GM23248 (cell line): ENCODE measurements at places on chromosomes 7 and 10. TPM values are rescaled to one million over a fixed set of nuclear protein-coding genes. Genes with fewer than 3 reads are reported as not detected.

IQUB gene
- polyA plus RNA-seq, result 0.10 TPM in 1 of 2 replicates, not detected in the other

CYP3A7 gene
- not detected in 2 replicates for polyA plus RNA-seq

PLCE1 gene
- polyA plus RNA-seq, result 3.7 TPM in 2 replicates

KCNIP2 gene
- polyA plus RNA-seq, result 0.15 and 0.24 TPM in 2 replicates

TRIM50 gene
- not detected in 2 replicates for polyA plus RNA-seq

NXPH1 gene
- polyA plus RNA-seq, result not detected in 2 replicates

DNA sequence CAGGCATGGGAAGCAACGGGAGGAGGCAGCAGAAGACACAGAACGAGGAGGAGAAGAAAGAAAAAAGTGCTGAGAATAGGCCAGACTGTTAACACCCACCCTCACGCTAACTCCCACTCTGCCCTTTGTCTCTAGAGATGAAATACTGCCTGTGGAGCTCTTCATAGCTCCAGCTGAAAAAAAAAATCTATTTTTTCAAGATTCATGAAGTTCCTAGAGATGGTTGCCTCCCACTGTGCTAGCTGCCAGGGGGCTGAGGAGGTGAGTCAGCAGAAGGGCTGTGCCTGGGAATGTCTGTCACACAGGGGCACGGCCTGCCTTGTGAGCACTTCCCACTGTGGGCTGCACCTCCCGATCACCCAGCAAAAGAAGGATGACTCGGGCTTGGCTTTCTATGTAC lies 144.5 kb downstream of the RNF216 start:
- DNase-seq, result peak; percentile 97

DNA sequence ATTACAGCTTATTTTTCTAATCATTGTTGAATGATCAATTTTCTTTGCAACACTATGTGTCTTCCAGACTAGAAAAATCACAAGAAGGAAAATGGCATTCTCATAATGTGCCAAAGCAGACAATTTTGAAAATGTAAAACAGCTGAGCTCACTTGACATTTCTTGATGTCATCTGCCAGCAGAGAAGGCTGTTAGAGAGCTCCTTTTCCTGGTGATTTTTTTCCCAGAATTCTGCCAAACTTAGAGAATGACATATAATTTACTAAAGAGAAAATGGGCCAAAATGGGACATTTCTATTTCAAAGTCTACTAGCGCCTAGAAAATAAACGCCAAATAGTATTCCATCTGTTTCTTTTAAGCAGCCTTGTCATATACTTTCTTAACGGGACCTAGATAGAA lies 88.9 kb upstream of the CSTF2T start:
- DNase-seq, result no peak

- DNase-seq, result no peak
Measured at GRCh38 chr7:3070908-3071307, 27.2 kb upstream of the CARD11 start.

DNA sequence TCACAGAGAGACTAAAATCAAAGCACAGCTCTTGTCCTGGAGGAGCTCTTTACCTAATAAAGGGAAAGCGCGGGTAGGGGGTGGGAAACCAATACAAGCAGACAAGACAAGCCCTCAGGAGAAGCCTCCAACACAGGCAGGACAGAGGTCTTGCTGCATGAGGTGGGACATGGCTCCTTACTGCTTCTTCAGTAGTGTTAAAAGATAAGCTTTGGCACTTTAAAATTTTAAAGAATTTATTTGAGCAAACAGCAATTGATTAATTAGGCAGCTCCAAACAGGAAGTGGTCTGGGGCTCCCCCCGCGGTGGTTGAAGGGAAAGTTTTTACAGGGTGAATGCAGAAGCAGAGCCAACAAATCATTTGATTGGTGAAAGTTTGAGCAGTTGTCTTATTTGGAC lies 50.3 kb upstream of the MACC1 start:
- DNase-seq, result no peak

GRCh38 chr10:103657061-103657591 lies 163.6 kb downstream of the NEURL1 start:
- no peak for DNase-seq

DNA sequence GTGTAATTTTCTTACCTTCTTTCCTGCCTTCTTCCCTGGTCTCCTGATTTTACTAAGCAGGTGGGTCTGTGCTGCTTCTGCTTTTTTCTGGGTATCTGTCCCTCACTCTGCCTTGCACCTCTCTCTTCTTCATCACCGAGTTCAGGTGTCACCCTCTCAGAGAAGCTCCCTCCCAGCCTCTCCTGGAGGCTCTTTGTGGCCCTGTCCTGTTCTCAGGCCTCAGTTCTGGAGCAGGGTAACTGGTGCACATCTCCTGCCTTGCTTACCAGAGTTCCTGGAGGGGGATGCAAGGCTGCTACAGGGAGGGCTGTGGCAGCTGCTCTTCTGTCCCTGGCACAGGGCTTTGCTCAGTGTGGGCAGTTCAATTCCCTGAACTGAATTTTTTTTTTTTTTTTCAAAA lies 66.1 kb downstream of the RBM33 start:
- no peak for DNase-seq

DNA sequence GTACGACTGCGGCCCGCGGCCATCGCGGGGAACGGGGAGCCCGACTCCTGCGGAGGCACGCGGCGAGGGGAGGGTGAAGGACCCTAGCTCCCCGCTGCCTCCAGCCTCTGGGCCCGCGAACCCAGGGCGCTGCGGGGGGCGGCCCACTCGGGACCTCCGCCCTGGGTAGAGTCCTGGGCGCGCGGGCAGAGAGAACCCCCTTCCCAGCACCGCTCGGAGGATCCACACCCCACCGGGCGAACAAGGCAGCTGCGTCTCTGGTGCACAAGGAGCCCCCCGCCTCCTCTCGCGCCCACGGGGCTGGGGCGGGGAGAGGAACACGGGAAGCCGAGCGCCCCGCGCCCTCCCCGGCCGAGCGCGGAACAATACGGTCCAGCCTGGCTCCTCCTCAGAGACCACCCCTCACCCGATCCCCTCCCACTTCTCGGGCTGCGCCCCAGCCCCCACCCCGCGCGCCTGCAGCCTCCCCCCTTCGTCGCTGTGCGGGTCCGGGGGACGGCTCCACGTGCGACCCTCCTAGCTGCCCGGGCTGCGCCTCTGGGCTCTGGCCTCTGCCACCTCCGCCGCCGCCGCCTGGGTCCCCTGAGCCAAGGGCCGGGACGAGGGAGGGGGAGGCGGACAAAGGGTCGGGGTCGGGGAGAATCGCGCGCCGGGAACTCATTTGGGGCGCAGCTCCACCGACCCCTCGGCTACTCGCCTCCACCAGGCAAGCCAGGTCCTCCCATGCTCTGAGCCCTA lies at the start of gene WDR86:
Gene WDR86, minus strand, starts transcription at position 372 of the 738 bp plus-strand sequence. CDS start 449 bp downstream, outside the sequence.
- no peak for DNase-seq

GRCh38 chr7:7693881-7694280 lies 24.5 kb downstream of the RPA3 start:
- DNase-seq, result peak; percentile 75

DNA sequence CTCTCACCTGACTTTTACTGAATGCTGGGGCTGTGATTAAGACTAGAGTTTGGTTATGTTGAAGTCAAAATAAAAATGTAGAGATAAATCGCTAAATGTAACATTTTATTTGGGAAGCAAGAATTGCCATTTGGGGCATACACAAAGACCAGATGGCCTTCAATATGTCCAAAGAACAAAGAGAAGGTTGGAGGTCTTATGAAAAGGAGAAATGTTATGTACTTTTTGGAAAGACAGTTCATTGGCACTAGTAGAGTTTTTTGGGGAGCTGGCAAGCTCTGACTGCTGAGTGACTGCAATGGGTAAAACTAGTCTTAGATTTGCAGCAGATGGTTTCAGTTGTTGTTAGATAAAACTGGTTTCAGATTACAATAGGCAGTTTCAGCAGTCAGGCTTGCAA lies 35.6 kb upstream of the GALNT17 start:
- DNase-seq, result no peak

GRCh38 chr10:91091780-91092179 lies 128.7 kb upstream of the PCGF5 start:
- DNase-seq, result no peak

GRCh38 chr7:106465704-106466468 lies 181.1 kb upstream of the NAMPT start:
- no peak for DNase-seq

GRCh38 chr10:71564194-71564820 lies 155.3 kb downstream of the C10orf105 start:
- no peak for DNase-seq

GRCh38 chr10:51183783-51184182 lies 109.5 kb downstream of the PRKG1 start:
- no peak for DNase-seq

- DNase-seq, result peak; percentile 19
Measured at GRCh38 chr10:125333209-125333591, 172.8 kb upstream of the CTBP2 start.

DNA sequence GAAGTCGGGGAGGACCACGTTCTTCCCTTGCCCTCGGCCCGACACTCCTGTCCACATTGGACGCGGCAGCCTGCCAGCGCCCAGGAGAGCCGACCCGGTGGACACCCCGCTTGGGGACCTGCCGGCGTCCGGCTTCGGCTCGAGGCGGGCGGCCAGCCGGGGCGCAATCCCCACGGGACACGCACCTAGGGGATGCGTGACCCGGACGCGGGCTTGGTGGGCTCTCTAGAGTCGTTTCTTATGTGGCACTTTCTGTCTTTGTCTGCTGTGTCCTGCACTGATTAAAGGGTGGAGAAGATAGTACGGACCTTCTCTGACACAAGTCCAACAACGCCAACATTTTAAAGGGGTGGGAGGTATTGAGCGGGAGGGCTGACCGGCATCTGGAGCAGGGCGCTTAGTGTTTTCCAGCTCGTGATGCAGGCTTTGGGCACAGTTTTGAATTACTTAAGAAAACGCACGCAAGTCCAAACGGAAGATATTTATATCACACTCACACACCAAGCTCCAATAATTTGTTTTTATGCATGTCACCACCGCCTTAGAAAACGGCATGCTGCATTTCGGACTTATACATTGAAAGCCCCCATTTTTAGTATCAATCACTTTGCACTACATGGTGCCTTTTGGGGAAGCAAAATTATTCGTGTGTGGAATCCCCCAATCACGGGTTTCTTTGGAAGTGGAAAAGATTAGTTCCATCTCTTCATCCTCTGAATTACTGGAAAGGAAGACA lies 3.9 kb upstream of the SPAG6 start:
- DNase-seq, result peak; percentile 69

DNA sequence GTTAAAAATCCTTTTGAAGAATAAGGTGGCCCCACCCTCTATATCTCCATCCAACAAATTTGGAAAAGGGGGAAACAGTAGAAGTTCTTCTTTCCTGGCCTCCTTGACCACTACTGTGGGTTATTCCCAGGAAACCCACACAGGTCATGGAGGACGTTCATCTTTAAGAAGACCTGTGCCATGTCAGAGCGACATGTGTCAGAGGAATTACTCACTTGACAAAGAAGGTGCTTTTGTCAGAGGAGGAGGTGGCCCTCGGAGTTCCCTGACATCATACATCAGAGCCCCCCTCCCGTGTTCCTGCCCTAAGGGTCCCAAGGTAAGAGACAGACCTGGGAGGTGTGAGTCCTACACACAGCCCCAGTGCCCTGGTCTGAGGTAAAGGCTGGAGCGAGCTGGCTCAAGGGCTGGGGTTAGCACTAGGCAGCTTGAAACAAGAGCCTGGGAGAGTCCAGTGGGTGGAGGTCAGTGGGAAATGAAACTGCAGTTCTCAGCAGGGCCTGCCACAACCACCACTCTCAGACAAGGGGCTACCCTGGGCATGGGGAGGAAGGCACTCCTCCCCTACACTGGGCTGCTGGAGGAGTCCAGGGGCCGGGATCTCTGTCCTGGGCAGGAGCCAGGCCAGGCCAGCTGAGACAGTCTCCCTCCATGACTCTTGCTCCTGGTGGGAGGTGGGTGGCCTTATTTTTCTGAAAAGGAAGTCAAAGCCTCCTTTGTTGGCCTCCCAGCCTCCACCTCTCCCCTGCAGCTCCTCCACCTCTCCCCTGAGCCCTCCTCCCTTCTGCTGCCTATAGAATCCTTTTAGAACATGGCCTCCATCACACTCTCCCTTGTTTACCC lies 21.8 kb upstream of the ZMIZ1 start:
- DNase-seq, result no peak

DNA sequence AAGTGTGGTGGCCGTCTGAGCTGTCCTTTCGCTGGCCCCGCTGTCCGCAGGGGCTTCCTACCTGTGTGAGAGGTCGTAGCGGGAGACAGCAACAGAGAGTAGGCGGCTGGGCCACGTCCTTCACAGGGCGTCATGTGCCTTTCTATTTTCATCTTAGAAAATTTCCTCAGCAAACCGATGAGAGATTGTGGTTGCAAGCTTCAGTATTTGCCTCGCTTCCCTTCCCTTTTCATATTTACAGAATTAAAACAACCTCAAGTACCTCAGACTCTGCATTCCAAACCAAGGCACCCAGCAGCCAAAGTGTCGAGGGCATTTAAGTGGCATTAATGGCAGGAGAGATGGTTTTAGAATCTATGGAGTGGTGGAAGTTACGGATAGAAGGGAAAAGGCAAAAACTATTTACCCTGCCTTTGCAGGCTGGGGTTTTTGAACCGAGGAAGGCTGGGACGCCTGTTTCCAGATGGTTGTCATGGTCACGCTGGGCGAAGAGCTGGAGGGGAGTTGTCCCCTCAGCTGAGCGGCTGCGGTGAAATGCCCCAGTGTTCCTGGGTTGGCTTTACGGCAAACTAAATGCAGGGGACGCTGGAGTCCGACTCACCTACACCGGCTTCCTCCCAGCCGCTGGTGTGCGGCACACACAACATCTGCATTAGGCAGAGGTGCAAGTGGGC lies 41.9 kb downstream of the WIPI2 start:
- no peak for DNase-seq

GRCh38 chr10:115801457-115801856 lies 471.5 kb downstream of the GFRA1 start:
- DNase-seq, result no peak

DNA sequence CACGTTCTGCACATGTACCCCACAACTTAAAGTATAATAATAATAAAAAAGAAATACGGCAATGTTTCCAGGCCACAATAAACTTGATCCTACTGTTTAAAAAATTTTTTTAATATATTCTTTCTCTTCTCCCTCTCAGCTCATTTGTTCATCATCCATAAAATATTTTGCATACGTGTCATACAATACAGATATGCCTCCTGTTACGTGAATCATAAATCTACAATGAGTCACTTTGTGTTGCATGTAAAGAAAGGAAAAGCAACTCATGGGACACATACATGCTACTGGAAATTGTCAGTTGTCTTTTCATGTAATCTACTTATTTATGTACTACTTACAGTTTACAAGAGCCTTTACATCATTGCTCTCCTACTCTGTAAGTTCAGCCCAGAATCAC lies 1.1 kb upstream of the TECTB start:
- peak; percentile 61 for DNase-seq

GRCh38 chr7:81833401-81833800 lies 63.6 kb upstream of the HGF start:
- DNase-seq, result peak; percentile 7
